Forelimb muscle (tissue), 1 donor: ENCODE measurements at places on chromosomes 2 and 18. TPM values are rescaled to one million over a fixed set of nuclear protein-coding genes. Genes with fewer than 3 reads are reported as not detected.

Gene DSC3
- 0.34 TPM for polyA plus RNA-seq

Gene GKN1
- polyA plus RNA-seq, result not detected

Gene YES1
- 45.3 TPM for polyA plus RNA-seq

Gene PID1
- 25.2 TPM for polyA plus RNA-seq
